ENCODE measurements at places on chromosomes 12 and 14.

- no peak for DNase-seq
These were observed 15.2 kb downstream of the RILPL2 start for GRCh38 chr12:123421314-123421713.

- DNase-seq, result no peak
These were observed 202.1 kb upstream of the MYL2 start for GRCh38 chr12:111122458-111122878.

DNA sequence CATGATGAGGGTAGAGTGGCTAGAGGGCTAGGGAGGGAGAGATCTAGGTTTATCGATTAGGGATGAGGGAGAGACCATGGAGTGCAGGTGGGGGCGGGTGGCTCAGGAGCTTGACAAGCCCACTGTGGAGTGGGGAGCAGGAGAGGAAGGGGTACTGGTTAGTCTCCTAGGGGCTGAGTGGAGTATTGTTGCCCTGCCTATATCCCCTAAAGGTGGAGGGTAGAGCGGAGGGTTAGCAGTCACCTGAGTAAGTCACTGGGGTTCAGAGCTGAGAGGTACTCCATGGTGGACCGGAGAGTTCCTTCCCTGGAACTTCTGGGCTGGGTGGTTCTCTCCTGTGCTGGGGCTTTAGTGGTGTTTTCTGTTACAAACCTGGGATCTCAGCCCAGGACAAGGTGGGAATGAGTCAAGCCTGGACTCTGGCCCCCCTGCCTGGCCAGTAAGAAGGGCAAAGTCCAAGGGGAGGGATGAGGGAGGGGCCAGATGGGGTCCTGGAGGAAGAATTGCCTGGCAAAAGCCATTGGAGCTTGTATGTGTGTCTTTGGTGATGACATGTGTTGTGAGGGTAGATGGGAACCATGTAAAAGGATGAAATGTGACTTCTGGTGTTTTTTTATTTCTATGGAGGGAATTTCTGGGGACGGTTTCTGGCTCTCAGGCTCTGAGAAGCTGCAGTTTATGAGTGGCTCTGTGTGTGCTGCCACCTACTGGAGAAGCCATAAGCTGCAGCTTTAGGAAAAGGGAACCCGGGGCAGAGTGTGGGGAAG is at the start of gene CIDEB:
Gene CIDEB (minus strand): TSS at position 403 of the 767 bp plus-strand sequence. CDS start 119 bp downstream, at position 284.
- peak; percentile 50 for DNase-seq

- DNase-seq, result peak; percentile 8
These were observed 220.6 kb upstream of the OR4E1 start for GRCh38 chr14:21894003-21894897.

GRCh38 chr12:26698186-26698585 is 134.8 kb downstream of the ITPR2 start:
- no peak for DNase-seq

GRCh38 chr12:132625731-132626430 is 7.3 kb downstream of the P2RX2 start:
- no peak for DNase-seq

GRCh38 chr14:93936245-93936644 is 9.1 kb downstream of the FAM181A start:
- DNase-seq, result no peak

DNA sequence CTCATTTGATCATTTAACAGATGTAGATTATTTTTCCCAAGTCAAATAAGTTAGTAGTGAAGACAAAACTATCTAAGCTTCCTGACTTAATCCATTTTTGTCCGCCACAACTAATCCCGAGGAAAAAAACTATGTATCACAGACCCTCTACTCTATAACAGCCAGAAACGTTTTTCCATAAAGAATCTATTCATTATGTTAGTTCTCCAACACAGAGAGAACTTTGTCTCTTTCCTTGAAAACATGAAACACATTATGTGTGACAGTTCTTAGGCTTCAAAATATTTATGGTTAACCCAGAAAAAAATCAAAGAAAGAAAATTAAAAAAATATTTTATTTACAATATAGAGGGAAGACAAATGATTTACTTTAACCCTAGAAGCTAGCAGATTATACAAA is 100.1 kb downstream of the PLEKHG7 start:
- no peak for DNase-seq

DNA sequence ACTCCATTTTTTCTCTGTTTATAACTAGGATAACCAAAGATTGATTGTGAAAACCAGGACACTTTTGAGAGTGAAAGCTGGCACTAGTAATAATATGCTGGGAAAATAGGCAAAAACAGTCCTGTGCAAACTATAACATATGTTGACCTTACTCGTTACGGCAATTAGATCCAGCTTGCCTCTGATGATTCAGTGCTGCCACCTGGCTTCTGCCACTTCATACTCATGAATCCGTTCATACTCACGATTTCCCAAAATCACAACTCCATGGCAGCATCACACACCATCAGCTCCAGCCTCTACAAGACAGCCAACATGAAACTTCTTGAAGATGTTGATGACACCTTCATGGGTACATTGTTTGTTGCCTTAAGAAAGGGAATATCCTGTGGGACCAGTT is 49.1 kb upstream of the CAND1 start:
- no peak for DNase-seq

DNA sequence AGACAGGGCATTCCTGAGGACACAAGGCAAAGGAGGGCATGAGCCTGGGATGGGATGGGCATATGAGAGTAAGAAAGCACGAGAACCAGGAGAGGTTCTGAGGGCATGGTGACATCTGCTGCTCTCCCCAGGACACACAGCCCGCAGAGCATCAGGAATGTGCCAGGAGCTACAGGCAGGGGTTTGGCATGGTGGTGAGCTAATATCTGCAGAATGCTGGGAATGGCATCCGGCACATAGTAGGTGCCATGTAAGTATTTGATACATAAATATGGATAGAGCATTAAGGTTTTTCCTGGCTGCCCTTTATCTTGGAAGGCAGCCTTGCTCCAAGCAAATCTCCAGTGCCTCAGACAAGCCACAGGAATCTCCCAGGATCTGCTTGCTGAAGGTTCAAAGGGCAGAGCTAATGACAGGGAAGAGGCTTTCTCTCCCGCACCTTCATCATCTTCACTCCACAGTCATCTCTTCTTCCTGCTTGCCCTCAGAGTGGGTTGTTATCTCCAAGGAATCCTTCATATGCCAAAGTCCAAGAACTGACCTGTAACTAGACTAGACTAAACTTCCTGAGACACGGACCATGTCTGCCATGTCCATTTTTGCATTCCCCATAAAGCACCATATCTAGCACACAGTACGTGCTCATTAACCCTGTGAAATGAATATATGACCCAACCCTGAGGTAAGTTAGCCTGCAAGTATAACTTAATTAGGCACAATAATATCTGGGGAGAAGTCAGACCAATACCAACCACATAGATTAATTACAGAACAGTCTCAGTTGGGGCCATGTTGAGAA is 62.0 kb upstream of the SCN8A start:
- DNase-seq, result no peak

DNA sequence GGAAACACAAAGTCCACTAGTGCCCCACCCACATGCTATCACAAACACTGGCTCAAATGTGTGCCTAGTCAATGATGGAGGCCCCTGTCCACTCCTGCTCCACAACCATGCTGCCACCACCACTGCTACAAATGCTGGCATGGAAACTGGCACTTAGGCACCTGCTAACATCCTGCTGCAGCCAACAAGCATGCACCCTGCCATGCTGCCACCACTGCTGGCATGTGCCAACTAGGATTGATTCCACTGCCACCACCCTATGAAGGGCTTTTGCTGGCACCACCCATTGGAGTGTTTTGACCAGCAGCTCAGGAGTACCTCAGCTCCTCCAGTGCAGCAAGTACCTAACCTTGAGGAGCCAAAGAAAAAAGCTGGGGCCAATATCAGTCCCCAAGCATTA is 236.6 kb downstream of the CCDC59 start:
- no peak for DNase-seq

GRCh38 chr12:15846887-15847286 is 35.3 kb upstream of the STRAP start:
- DNase-seq, result peak; percentile 67

DNA sequence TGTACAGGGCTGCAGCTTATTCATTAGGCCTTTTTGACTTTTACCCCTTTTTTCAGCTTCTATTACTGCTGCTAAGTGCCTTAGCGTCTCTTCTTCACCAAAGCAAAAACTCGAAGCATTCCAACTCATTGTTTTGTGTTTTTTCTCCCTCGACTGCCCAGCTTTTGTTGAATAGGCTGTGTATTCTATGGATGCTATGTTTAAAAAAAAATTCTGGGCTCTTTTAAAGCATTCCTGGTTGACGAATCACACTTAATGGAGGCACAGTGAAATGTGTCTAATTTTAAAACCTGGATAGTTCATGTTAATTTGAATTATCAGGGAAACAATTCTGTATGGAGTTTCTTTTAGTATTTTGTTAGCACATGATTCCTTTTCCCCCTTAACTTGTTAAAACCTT is 29.7 kb downstream of the KTN1 start:
- peak; percentile 38 for DNase-seq

Data from iris pigment epithelial cell (primary cell).